ENCODE measurements at places on chromosomes 16 and 17.

DNA sequence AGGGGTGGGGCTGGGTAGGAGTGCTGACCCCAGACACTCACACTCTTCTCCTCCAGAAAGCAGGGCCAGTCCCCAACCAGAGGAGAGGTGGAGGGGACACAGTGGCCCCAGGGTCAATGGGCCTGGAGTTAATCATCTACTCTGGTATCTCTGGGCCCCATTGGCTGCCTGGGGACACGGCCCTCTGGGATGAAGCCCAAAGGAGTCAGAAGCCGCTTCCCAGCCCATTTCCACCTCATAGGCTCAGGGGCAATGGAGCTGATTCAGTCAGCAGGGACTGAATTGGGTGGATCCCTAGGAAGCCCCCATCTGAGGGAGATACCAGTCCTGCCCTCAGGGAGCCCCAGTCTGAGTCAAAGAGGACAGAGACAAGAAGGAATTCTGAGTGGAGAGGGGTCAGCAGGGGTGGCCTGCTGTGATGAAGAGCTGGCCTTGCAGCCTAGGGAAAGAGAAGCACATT is 2.9 kb upstream of the NAGS start:
- DNase-seq, result no peak

DNA sequence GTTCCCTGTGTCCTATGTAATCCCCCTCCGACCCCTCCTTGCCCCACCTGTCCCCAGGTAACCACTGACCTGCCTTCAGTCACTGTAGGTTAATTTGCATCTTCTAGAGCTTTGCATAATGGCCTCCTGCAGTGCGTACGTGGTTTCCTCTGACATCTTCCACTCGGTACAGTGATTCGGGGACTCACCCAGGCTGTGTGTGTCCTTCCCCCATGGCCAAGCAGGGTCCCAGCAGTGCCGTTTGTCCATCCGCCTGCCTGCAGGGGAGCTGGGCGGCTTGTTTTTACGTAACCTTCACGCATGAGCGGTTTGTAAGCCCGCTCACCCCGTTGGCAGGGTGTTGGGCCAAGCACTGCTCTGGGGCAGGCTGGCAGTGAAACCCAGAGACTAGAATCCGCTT is 7.9 kb downstream of the MAPK8IP3 start:
- no peak for DNase-seq

DNA sequence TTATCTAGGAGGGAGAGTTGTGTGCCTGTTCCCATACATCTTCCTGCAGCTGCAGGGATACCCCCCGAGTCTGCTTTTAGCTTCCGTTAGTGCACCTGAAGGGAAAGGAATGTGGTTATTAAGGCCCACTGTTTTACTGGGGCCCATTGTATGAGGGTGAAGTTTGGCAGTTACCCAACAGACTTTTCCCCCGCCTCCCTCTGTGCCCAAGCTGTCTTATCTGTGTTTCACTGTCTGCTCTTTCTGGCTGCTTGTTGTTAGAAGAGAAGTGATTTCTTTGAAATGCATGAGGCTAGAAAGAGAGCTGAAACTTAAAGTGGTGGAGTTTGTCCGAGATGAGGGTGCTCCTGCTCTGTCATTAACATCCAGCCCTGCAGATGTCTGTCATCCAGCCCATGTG is 7.4 kb upstream of the OR1A2 start:
- no peak for DNase-seq

DNA sequence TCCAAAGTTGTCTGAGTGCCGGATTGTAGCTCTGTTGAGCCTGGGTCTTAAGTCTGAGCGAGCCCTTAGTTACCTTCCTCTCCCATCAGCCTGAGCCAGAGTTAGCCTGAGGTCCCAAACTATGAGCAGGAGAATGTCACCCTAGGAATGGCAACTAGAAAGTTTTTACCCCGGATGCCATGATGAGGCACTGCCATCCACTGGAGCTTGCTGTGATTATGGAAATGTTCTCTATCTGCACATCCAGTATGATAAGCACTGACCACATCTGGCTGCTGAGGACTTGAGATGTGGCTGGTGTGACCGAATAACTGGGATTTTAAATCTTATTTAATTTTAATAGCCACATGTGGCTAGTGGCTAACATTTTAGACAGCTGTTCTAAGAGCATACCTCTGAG is 550.0 kb downstream of the CDH13 start:
- DNase-seq, result no peak

GRCh38 chr16:64933885-64934284 is 188.0 kb downstream of the CDH11 start:
- DNase-seq, result no peak

- DNase-seq, result no peak
Measured at GRCh38 chr17:49406421-49407061, 8.1 kb downstream of the PHB1 start.

Data from CD4-positive, alpha-beta T cell treated with Interleukin-2 at 100 ng/mL for 4 hours (primary cell).